ENCODE measurements at places on chromosomes 12 and 14.
A peak's percentile ranks its signal among the peaks of the same experiment; 100 is the strongest.

DNA sequence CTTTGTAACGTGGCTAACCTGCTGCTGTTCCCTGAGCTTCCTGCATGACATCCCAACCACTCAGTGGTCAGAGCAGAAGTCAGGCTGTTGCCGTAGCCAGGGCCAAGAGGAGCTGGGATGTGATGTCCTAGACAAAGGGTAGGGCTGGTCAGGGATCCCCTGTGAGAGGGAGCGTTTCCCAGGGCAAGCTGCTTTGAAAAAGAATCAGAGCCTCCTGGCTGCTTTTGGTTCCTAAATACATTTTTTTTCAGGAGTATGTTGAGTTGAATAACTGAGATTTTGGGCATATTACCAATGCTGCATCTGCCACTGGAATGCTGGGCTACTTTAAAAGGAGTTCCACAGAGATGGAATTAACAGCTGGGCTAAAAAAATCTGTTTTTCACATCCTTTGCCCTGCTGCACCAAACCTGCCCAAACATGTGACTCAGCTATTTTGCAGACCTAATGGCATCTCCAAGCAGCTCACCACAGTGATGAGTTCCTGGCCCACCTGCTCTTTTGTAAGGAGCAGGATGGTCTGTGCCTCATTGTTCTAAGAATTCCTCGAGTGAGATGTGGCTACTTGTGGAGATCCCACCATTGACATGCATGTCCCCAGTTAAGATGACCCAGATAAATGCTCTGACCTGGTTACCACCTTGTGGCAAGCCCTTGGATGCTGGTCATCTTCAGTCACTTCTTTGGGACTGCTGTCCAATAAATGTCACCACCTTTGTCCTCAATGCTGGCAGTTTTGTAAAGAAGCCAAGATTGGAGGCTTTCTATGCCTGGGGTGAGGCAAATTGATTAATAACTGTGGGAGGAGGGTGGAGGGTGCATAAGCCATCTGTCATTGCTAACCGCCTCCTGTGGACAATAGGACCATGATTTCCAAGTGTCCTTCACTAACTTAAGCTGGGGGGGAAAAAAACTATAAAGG lies 24.1 kb downstream of the ANKRD13A start:
- DNase-seq, result no peak

DNA sequence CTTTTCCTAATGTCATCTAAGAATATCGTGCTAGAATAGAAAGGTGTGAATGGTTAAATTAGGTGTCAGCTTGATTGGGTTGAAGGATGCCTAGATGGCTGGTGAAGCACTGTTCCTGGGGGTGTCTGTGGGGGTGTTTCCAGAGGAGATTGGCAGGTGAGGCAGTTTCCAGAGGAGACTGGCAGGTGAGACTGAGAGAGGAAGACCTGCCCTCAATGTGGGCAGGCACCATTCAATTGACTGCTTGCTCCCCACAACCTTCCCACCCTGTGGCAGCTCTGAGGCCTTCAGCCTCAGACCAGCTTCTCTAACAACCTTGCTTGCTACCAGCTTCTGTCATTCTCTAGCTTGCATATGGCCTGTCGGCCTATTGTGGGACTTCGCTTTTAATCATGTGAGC lies 9.2 kb downstream of the RNASE9 start:
- no peak for DNase-seq

- DNase-seq, result no peak
Observed at GRCh38 chr14:70842851-70843462, 33.6 kb upstream of the MAP3K9 start.

DNA sequence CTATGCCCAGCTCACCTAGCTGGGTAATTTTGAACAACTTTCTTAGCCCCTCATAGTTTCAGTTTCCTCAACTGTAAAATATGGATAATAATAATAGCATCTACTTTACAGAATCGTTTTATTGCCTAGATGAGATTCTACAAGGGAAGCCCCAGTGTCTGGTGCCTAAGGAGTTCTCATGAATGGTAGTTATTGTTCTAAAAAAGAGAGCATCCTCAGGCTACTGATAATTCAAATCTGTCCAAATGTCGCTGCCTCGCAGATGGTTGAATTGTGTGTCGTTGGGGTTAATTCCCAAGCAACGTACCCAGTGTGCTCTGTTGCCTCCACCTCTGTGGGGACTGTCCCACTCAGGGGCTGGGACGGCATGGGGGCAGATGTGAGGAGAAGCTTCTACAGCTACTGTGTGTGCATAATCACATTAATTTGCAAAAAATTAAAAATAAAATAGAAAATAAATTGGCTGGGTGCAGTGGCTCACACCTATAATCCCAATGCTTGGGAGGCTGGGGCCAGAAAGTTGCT lies 71.6 kb upstream of the CEP83 start:
- no peak for DNase-seq

GRCh38 chr12:32270818-32271710 lies 128.3 kb upstream of the FGD4 start:
- no peak for DNase-seq

- DNase-seq, result no peak
Observed at GRCh38 chr14:104157016-104157928, 18.9 kb downstream of the KIF26A start.

GRCh38 chr12:45568808-45569207 lies 160.7 kb upstream of the ARID2 start:
- DNase-seq, result no peak

DNA sequence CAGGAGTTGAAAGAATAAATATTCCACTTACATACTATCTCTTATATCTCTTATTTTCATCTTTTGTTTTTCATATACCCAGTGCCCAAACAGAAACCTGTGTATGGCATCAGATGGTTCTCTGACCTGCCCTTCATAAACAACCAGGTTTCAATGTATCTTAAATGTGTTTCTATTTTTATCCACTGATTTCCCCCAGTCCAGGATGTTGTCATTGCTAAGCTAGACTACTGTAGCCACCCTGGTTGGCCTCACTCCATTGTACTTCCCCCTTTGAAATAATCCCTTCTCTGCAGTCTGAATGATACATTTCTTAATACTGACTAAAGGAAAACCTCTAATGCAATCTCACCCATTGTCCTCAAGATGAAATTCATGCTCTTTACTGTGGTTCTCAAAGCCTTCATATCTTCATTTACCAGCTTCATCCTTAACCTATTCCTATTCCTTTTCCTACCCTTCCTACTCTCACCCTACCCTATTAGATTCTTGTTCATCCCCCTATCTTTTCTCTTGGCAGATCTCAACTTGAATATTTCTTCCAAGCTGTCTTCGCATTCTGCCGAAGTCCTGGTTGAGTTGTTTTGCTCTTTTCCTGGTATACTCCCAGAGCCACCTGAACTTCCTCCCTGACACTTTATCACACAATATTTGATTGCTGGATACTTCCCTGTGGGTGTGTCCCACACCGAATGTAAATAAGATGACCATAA lies 312.4 kb downstream of the FOXG1 start:
- DNase-seq, result no peak

DNA sequence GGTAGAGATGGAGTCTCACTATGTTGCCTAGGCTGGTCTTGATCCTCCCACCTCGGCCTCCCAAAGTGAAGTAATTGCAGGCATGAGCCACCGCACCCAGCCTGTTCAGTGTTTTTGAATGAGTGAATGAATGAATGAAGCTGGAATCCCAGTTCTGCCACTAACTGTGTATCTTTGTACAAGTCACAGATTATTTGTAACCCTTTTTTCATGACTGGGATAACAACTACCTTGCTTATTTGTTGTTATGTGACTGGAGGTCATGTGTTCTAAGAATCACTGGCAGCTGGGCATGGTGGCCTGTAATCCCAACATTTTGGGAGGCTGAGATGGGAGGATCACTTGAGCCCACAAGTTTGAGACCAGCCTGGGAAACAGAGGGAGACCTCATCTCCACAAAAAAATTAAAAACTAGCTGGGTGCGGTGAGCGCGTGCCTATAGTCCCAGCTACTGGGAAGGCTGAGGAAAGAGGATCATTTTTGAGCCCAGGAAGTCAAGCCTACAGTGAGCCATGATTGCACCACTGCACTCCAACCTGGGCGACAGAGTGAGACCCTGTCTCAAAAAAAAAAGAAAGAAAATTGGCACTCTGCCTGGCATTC lies 13.3 kb upstream of the NUMB start:
- DNase-seq, result no peak

- DNase-seq, result no peak
Observed at GRCh38 chr12:88235183-88235833, 93.2 kb downstream of the TMTC3 start.

DNA sequence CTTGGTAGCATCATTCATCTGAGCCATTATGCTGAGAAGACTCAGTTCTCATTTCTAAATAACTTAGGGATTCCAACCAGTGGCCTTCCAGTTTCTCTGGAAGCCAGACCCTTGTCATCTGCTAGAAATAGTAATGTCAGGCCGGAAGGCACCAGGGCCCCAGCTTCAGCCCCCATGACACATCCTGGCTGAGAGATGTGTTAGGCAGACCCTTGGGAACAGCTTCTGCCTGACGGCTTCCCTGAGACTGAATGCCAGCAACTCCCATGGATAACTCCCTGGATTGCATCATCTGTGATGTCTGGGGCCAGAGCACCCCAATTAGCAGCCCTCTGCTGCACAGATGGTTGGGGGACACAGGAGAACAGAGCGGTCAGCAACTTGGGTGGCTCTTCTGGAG lies 583.5 kb upstream of the TBX3 start:
- DNase-seq, result no peak

DNA sequence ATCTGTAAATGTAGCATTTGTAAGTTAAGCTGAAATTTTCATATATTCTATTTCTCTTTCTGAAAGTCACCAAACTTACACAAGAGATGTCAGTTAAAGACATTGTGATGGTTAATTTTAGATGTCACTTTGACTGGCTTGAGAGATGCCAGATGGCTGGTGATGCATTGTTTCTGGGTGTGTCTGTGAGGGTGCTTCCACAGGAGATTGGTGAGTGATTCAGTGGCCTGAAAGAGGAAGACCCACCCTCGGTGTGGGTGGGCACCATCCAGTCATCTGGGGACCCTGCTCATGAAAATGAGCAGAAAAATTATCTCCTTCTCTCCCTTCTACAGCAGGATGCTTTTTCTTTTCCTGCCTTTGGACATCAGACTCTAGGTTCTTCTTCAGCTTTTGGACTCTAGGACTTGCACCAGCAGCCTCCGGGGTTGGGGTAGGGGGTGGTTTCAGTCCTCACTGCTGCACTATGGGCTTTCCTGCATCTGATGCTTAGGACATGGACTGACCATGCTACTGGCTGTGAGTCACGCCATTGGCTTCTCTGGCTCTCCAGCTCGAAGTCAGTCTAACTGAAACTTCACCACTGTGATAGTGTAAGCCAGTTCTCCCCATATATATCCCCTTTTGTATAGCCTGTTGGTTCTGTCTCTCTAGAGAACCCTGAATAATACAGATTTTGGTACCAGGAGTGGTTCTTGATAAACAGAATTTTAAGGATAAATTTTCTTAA lies 20.9 kb downstream of the PDE6H start:
- peak; percentile 67 for DNase-seq
